HepG2 (cell line): ENCODE measurements at places on chromosomes 3 and 15.

- no peak overlapping the region for H3K27ac ChIP-seq
- no peaks in the 10 kb centered on the region for H3K36me3 ChIP-seq
- H3K4me1 ChIP-seq, result no peaks in the 10 kb centered on the region
- no peak for DNase-seq
- H3K4me3 ChIP-seq, result no peak overlapping the region
Measured at GRCh38 chr3:117887901-117888300, 1146.7 kb downstream of the IGSF11 start.

- H3K4me3 ChIP-seq, result no peak overlapping the region
- no peaks in the 10 kb centered on the region for H3K27me3 ChIP-seq
- no peak overlapping the region for H3K27ac ChIP-seq
- H3K4me1 ChIP-seq, result peaks cover 11% of the 10 kb centered on the region
Measured at GRCh38 chr3:188788621-188789081, 383.1 kb upstream of the TPRG1 start.

DNA sequence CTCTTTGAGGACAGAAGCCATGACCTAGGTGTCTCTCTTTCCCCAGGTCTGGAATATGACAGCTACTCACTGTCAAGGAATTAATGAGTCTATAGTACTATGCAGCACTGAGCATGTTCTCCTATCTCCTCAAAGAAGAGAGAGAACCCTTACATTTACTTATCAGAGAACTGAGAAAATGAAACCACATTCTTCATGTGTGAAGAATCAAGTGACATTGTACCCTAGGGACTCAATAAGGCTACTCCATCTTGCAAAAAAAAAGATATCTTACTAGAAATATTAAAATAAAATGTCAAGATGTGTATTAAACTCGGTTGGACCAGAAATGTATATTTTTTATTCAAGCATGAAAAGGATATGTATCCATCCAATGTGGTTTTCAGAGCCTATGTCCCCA is 133.2 kb upstream of the COL8A1 start:
- no peak overlapping the region for H3K4me3 ChIP-seq
- no peaks in the 10 kb centered on the region for H3K36me3 ChIP-seq
- H3K27ac ChIP-seq, result no peak overlapping the region
- no peak for DNase-seq
- H3K4me1 ChIP-seq, result no peaks in the 10 kb centered on the region

DNA sequence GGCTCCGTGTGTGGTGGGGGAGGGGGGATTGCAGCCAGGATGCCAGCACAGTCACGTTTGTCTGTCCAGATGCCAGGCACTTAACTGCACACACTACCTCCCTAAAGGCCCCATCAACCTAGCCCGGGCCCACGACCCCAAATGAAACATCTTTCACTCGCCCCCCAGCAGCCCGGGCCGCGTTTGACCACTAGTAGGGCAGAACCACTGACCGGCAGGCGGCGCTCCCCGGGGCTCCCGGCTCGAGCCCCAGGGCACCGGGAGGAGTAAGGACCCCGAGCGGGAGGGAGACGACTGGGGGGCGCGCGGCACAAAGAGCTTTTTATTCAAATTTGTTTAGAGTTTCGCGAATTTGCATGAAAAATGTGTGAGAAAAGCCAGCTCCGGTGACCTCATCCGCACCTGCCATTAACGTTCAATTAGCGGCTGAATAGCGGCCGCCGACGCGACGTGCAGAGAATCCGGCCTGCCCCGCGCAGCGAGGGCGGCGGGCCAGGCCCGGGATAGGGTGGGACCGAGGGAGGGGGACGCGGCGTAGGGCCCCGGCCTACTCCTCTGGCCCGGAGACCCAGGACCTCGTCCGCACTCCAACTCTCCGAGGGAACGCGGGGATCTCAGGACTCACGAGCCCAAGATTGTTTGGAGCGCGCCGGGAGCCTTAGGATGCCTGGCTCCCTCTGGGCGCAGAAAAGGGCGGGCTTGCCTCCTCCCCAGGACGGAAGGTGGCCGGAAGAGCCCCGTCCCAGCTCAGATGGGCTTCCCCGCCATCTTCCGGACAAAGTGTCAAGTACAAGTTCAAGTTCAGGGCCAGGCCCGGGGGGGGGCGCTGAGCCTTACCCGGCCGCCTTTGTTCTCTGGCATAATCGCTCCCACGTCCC is 64.9 kb upstream of the POLG start:
- H3K36me3 ChIP-seq, result no peaks in the 10 kb centered on the region
- H3K4me3 ChIP-seq, result no peak overlapping the region
- DNase-seq, result no peak

- H3K4me3 ChIP-seq, result no peak overlapping the region
- no peaks in the 10 kb centered on the region for H3K27me3 ChIP-seq
- H3K4me1 ChIP-seq, result no peaks in the 10 kb centered on the region
- no peak for DNase-seq
Measured at GRCh38 chr3:11808231-11808630, 38.5 kb downstream of the TAMM41 start.
